ENCODE measurements at places on chromosomes 5 and 9. TPM values are rescaled to one million over a fixed set of nuclear protein-coding genes. Genes with fewer than 3 reads are reported as not detected.

PHF24 gene
- total RNA-seq, result not detected

IFNK gene
- not detected for total RNA-seq

SPRY4 gene
- 21.8 TPM for total RNA-seq

PRRC1 gene
- total RNA-seq, result 48.4 TPM

PPP2CA gene
- total RNA-seq, result 111 TPM

MORN5 gene
- not detected for total RNA-seq

ANKDD1B gene
- total RNA-seq, result 0.17 TPM

DNA sequence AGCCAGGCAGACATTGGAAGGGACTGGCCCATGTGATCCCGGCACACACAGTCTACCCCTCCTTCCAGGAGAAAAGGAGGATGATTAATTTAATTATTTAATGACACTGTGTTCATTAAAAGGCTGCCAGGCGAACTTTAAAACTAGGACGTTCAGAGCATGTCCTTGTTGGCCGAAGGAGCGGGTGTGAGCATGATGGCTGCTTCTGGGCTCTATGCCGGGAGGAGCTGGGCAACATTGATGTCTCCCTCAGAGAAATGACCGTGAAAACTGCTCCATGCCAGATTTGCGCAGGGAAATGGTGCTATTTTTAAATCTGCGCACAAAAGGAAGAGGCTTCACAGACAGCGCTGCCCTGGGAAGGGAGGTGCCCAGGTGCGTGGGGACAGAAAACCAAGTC is 284.9 kb upstream of the IRX4 start:
- DNase-seq, result no peak

DNA sequence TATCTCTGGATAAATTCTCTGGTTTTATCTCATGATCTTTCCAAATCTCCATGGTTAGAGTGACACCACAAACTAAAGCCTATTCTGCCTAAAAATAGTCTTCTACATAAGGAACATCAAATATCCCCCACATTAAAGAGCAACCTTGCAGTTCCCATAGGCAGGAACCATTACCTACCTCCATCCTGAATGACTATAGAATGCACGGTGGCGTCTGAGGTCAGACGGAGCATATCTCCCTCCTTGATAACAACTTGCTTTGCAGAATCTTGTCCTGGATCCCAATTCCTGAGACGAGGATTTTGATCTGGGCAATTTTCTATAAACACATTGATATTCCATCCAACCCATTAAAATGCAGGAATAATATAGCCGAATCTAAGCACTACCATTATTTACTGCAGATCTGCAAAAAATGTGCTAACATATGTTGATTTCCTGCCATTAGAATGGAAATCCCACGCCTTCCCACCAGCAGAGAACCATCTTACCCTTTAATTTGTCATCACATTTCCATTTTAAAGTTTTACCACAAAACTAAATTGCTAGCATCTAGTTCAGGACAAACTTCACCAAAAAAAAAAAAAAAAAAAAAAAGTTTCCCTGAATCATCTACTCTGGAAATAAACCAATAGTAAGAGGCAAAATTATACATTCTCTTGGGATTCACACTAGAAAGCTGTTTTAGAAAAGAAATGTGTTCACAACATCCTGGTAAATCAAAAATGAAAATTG is 22.1 kb downstream of the CEMIP2 start:
- no peak for DNase-seq

DNA sequence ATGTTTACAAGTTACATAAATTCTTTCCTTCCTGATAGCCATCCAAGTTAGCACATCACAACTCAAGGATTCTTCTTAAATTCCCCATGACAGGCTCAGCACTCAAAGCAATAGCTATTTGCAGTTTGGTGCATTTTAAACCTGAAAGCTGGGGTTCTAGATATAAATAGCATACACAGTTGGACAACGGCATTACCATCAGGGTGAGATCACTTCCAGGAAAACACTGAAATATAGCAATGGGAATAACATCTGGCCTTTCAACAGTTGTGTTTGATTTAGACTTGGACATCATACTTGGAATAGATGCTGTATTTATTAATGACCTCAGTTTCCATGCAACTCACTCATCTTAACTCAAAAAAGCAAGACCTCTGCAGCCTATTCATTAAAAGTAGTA is 24.7 kb upstream of the LECT2 start:
- peak; percentile 82 for DNase-seq

GRCh38 chr5:97529354-97529985 is 346.4 kb upstream of the RIOK2 start:
- DNase-seq, result no peak

- peak; percentile 55 for DNase-seq
These were observed 15.3 kb upstream of the GRXCR2 start for GRCh38 chr5:145887976-145888574.

GRCh38 chr5:146366904-146367303 is 28.3 kb downstream of the POU4F3 start:
- DNase-seq, result no peak

- DNase-seq, result no peak
These were observed 8.0 kb upstream of the INIP start for GRCh38 chr9:112725961-112726360.
